Naive B cell (primary cell): ENCODE measurements at places on chromosomes 3 and 15. TPM values are rescaled to one million over a fixed set of nuclear protein-coding genes. Genes with fewer than 3 reads are reported as not detected.

Gene SPINK8
- polyA plus RNA-seq = not detected

Gene GOLGA6L10
- not detected for polyA plus RNA-seq

Gene CCR8
- not detected for polyA plus RNA-seq

Gene ACAN
- not detected for polyA plus RNA-seq

Gene SERPINI2
- polyA plus RNA-seq = not detected

Gene FOXL2
- polyA plus RNA-seq = not detected

Gene ALPK3
- not detected for polyA plus RNA-seq
